ENCODE measurements at places on chromosomes 7 and 10. TPM values are rescaled to one million over a fixed set of nuclear protein-coding genes. Genes with fewer than 3 reads are reported as not detected.
A peak's percentile ranks its signal among the peaks of the same experiment; 100 is the strongest.

FBXO24 gene
- 0.33 TPM for total RNA-seq

IGFBP1 gene
- not detected for total RNA-seq

TAS2R5 gene
- total RNA-seq, result 3.8 TPM

ATOH7 gene
- not detected for total RNA-seq

RFC2 gene
- 12.6 TPM for total RNA-seq

NPSR1 gene
- total RNA-seq, result not detected

ITIH2 gene
- total RNA-seq, result not detected

IKZF1 gene
- total RNA-seq, result 10.5 TPM

- no peak for DNase-seq
These were observed 17.9 kb upstream of the BAIAP2L1 start for GRCh38 chr7:98418636-98419315.

GRCh38 chr7:158322616-158323530 is 264.8 kb downstream of the PTPRN2 start:
- DNase-seq, result no peak

- peak; percentile 97 for DNase-seq
These were observed 6.3 kb upstream of the ZNF736 start for GRCh38 chr7:64307254-64308015.

GRCh38 chr10:48658243-48658974 is 26.3 kb upstream of the WDFY4 start:
- peak; percentile 72 for DNase-seq

- no peak for DNase-seq
These were observed 55.8 kb upstream of the DYNC1I1 start for GRCh38 chr7:95716357-95717122.

- no peak for DNase-seq
These were observed 268.1 kb downstream of the CAMK1D start for GRCh38 chr10:12617191-12618175.

DNA sequence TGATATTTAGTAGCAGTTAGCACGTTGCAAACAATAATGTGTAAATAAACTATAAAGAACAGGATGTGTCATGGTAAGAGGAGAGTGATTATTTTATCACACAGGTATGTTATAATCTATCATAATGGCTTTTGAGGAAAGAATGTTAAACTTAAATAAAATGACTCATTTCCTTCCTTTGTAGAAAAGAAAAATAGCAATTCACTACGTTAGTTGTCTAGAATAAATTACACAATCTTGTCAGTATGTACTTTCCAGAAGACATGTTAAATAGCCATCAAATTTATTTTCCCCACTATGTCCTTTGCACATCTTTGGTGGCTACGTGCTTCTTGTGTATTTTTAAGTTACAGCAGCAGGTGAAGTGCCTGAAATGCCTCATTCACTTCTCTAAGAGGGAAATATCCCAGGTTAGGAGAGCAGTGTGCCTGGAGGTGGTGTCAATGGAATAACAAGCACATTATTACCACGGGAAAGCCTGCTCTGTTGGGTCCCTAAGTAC is 133.8 kb downstream of the SEMA3A start:
- no peak for DNase-seq

GRCh38 chr10:70779088-70779487 is 6.1 kb downstream of the TBATA start:
- DNase-seq, result no peak

- no peak for DNase-seq
These were observed 139.0 kb downstream of the LRRN3 start for GRCh38 chr7:111229916-111230315.

DNA sequence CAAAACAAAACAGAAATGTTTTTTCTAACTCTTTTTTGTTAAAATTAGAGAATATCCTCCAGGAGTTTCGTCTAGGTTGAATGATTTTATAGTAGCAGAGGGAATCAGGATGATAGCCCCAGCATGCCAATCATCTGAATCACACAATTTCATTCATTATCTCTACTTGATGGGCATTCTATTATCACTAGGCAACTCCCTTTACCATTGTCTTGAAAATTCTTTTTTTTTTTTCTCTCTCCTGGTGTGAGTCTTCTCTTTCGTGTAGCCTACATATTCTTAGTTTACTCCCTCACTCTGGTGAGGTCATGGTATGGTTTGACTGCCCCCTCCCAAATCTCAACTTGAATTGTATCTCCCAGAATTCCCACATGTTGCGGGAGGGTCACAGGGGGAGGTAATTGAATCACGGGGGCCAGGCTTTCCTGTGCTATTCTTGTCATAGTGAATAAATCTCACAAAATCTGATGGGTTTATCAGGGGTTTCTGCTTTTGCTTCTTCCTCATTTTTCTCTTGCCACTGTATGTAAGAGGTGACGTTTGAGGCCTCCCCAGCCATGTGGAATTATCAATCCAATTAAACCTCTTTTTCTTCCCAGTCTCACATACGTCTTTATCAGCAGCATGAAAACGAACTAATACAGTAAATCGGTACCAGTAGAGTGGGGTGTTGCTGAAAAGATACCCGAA is 105.0 kb downstream of the OTUD1 start:
- DNase-seq, result no peak

DNA sequence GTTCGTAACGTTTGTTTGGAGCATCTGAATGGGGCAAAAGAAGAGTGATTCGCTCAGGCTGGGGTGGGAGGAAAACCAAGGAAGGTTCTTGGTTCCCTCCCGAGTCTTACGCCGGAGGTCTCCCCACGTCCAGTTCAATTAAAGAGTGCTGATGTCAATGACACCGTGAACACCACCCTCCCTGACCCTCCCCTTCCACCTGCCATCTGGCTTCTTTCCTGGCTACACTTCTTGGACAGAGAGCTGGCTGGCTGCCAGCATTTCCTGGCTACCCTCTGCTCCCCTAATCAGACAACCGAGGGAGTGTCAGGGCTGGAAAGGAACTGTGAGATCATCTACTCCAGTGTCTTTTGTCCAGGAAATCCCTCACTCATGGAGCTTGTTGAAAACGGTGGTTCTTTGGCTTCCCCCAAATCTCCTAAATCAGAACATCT is 24.1 kb upstream of the FFAR4 start:
- DNase-seq, result peak; percentile 54

GRCh38 chr10:99926925-99927720 is 82.6 kb downstream of the DNMBP start:
- DNase-seq, result peak; percentile 79

- peak; percentile 27 for DNase-seq
These were observed 151.9 kb downstream of the NEURL1 start for GRCh38 chr10:103645141-103646054.

DNA sequence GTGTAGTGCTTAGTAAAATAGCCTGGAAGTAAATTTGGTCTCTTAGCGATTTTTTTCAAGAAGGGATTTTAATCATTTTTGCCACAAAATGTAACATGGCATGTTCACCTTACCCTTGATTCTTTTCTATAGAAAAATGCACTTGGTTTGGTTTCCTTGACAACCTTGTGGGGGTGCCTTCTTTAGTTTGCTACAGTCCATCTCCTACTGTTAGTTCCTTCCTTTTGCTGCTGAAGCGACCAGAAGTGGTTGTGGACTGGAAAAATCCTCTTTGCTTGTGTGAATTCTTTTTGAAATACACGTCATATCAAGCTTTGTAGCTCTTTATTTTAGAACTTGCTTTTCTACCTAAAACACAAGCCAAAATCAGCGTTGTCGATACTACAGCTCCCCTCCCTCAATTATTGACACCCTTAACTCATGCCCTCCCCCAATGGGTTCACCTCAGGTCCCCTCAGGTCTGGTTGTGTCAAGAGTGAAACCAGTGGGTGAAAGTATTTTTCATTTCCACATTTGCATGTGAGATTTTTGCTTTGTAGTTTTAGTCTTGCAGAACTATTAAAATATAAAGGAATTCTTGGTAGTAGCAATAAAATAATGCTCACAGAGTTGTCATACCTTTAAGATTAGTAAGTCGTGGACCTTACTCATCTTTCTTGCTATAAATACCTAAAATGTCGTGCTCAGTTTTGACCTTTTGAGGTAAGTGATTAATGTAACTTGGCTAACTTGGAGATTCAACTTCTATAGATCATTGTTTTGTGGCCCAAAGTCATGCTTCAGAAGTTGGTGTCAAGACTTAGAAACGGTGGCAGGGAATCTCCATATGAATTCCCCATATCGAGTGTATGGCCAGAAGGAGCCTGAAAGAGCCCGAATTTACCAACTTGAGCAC is 1.5 kb downstream of the ACTR3B start:
- no peak for DNase-seq

DNA sequence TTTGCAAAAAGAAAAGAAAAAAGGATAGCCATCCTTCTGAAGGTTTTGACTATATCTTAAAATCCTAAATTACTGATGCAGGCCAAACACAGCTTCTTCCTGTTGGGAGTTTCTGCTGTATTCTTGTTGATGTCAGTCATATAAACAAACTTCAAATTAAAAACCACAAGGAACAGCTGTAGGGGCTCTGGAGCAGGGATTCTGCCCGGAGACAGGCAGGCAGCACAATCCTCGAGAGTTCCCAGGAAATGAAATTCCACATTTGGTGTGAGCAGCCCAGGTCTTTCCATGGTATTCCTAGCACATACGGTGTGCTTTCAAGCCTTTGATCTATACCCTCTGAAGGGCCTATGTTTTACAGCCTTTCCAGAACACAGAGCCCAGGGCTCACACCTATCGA is 43.2 kb downstream of the INSYN2A start:
- DNase-seq, result no peak

DNA sequence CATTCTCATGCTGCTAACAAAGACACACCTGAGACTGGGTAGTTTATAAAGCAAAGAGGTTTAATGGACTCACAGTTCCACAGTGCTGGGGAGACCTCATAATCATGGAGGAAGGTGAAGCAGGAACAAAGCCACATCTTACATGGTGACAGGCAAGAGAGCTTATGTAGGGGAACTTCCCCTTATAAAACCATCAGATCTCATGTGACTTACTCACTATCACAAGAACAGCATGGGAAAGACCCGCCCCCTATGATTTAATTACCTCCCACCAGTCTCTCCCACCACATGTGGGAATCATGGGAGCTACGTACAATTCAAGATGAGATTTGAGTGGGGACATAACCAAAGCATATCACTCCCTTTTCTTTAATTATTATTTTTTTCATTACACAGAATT is 16.6 kb downstream of the COL28A1 start:
- no peak for DNase-seq

DNA sequence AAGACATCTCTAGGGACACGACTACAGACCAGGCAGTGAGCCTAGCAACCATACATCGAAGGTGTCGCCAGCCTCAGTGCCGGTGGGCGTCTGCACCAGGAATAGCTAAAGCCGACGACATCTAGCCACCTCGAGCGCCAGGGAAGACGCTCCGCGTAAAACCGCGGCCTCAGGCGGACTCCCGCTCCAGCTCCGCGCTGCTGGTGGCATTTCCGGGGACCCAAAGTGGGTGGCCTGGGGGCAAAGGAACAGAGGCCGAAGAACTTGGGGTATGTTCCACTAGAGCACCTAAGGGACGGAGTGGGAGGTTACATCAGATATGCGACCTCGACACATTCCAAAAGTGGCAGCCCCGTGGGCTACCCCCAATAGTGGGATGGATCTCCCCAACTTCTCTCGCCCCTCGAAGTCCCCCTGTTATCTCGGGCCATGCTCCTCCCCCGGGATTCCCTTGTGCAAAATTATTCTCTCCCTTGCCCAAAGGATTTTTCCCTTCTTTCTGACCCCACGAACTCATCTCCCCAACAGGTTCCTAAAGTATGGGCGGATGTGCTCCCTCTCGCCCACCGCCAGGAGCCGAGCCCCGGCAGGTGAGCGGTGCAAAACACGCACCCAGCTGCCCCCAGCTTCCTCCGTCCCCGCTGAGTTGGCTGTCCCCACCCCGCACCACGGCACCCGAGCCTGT is 1.2 kb downstream of the KCNMA1 start:
- DNase-seq, result no peak

GRCh38 chr7:37815671-37816371 is 32.6 kb upstream of the NME8 start:
- no peak for DNase-seq

- no peak for DNase-seq
These were observed 61.5 kb upstream of the ELMO1 start for GRCh38 chr7:37510043-37510634.

DNA sequence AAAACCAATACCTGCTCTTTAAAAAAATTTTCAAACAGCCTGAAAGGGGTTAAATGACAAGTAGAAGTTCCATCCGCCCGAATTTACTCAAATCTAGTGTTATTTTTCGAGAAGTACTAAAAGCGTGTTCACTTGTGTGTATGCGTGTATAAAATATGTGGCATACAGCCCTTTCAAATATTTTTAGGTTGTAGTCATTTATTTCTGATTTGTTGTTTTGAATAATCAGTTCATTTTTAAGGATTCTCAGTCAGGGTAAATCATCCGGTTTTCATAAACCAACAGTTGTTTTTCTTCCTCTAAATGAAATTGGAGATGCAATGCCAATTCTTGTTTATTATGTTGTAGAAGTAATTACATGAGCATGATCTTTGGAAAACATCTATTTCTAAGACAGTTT is 6.9 kb upstream of the SUN1 start:
- DNase-seq, result no peak

DNA sequence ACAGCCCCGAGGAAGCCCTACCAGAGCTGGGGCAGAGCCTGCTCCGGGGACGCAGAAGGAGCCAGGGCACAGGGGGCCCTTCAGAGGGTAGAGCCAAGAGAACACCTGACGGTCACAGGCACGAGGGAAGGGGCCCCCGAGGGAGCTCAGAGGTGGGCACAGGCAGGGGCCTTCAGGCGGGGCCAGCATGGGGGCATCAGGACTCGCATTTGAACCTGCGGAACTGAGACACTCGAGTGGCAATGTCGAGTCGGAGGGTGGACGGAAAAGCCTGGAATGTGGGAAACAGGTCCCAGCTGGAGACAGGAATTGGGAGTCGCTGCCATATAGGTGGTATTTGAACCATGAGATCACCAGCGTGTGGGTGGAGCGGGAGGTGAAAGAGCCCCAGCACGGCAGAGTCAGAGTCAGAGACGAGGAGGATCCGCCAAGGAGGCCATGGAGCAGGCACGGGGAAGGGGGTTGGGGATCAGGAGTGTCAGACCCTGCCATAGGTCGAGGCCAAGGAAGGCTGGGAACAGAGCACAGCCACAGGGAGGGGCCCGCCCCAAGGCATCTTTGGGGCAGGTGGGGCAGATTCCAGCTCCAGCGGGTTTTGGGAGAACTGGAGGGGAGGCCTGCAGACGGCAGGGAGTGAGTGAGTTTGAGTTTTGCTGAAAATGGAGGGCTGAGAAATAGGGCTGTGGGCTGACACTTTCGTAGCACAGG is 13.8 kb downstream of the STK32C start:
- no peak for DNase-seq

DNA sequence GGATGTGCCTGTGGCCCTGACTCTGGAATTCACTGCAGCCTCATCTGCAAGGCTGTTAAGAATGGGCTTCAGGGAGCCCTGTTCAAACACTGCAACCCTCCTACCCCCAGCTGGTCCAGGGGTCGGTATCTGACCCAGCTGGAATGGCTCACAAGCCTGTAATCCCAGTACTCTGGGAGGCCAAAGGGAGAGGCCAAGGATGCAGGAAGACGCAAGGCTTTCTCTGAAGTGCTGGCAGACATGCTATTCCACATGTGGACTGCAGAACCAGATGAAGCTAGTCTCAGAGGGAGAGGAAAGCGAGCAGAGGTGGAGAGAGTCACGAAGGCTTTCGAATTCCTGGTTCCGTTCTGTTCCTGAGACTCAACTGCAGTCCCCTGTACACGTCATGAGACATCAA is 45.0 kb downstream of the ESYT2 start:
- DNase-seq, result no peak

Data from thyroid gland (tissue), 4 donors.